ENCODE measurements at places on chromosomes 5 and 9. TPM values are rescaled to one million over a fixed set of nuclear protein-coding genes. Genes with fewer than 3 reads are reported as not detected.
A peak's percentile ranks its signal among the peaks of the same experiment; 100 is the strongest.

- no peak overlapping the region for H3K27ac ChIP-seq
- DNase-seq: no peak
- H3K27me3 ChIP-seq: no peaks in the 10 kb centered on the region
- no peak overlapping the region for H3K4me3 ChIP-seq
Observed at GRCh38 chr9:98993570-98993945, 49.9 kb downstream of the COL15A1 start.

- H3K27ac ChIP-seq: no peak overlapping the region
- no peak for DNase-seq
- no peaks in the 10 kb centered on the region for H3K4me1 ChIP-seq
- H3K27me3 ChIP-seq: no peaks in the 10 kb centered on the region
- no peaks in the 10 kb centered on the region for H3K36me3 ChIP-seq
Observed at GRCh38 chr5:96280946-96281393, 152.1 kb downstream of the PCSK1 start.

The BHMT gene
- total RNA-seq: not detected

The CBY3 gene
- 0.18 TPM for total RNA-seq

The PCDHB2 gene
- 51.5 TPM for total RNA-seq

DNA sequence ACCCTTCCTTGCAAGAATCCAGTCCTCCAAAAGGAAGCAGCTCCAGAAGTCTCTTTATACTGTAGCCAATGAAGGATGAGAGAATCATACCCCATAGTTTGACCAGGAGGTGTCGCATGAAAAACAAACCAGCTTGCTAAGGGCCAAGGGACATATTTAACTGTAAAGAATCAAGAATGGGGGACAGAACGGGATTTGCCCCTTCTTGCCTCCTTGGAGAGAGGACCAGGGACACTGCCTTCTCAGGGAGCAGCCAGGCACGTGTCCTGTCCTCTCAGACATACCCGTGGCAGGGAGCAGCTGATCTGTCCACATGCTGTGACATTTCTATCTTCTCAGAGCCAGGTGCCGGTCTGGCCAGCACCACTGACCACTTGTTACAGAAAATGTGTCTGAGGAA lies 11.7 kb downstream of the PRUNE2 start:
- H3K27ac ChIP-seq: no peak overlapping the region
- H3K4me3 ChIP-seq: no peak overlapping the region
- no peaks in the 10 kb centered on the region for H3K36me3 ChIP-seq
- no peak for DNase-seq
- peaks cover 2% of the 10 kb centered on the region for H3K27me3 ChIP-seq

The NEK6 gene
- 13.8 TPM for total RNA-seq

The NUTM2F gene
- total RNA-seq: not detected

The GNAQ gene
- 32.8 TPM for total RNA-seq

DNA sequence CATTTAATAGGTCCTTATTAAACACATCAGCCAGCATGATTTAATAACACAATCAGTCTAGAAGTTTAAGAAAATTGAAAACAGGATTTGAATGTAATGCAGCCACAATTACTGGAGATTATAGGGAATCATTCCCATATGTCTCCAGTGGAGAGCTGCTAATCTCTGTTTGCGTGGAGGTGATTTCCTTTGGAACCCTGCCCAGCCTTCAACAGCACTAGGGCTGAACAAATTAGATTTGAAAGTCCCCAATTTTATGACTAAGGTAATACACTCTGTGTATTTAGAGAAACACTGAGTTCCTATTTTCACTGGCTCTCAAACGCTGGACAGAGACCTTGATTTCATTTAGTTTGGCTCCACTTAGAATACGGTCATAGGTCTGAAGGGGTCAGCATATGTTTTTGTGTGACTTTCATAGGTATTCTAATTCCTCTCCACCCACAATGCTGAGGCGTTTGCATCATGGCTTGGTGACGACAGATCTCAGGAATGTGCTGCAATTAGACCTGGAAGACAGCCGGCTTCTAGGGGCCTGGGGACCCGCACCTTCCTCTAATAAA lies 508.3 kb downstream of the EBF1 start:
- H3K27ac ChIP-seq: no peak overlapping the region
- H3K4me1 ChIP-seq: peaks cover 3% of the 10 kb centered on the region
- no peak overlapping the region for H3K4me3 ChIP-seq
- DNase-seq: peak; percentile 60

- DNase-seq: no peak
- H3K4me1 ChIP-seq: no peaks in the 10 kb centered on the region
- H3K36me3 ChIP-seq: no peaks in the 10 kb centered on the region
- no peaks in the 10 kb centered on the region for H3K27me3 ChIP-seq
- no peak overlapping the region for H3K4me3 ChIP-seq
Observed at GRCh38 chr9:76887951-76888350, 18.0 kb downstream of the PRUNE2 start.

DNA sequence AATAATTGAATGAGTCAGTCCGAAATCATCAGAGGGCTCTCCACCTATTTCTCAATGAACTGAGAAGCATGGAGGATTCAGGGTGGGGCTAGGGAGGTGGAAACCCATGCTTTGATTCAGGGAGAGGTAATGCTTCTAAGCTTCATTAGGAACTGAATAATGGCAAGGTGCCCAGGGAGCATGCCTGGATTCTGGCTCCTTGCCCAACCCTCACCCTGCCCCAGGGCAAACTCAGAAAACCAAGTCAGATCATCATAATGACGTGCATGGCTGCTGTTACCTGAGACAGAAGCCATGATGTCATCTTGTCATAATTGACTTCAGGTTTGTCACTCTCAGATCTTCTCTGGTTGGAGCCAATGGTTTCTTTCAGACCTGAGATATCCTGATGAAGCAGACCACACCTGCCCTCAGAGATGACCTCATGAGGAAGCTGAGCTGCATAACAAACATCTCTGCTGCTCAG lies 199.6 kb downstream of the SYK start:
- H3K27ac ChIP-seq: no peak overlapping the region
- no peaks in the 10 kb centered on the region for H3K27me3 ChIP-seq
- DNase-seq: peak; percentile 31
- no peak overlapping the region for H3K4me3 ChIP-seq

The LIFR gene
- 21.4 TPM for total RNA-seq

DNA sequence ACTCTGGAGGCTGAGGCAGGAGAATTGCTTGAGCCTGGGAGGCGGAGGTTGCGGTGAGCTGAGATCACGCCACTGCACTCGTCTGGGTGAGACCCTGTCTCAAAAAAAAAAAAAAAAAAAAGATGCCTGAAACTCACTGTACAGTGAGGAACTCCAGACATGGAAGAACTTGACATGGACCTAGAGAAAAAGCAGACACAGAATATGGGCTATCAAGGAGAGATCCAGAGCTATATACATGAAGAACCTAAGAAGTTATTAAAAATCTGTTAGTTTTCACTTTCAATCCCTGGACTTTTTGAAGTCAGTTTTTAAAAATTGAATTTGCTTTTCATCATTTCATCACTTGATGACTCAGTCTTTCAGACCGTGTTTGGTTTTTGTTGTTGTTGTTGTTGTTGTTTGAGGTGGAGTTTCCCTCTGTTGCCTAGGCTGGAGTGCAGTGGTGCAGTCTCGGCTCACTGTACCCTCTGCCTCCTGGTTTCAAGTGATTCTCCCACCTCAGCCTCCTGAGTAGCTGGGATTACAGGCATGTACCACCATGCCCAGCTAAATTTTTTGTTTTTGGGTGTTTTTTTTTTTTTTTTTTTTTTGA lies 20.3 kb downstream of the PAIP2 start:
- H3K4me1 ChIP-seq: no peaks in the 10 kb centered on the region
- no peak overlapping the region for H3K4me3 ChIP-seq
- DNase-seq: no peak
- peaks cover 31% of the 10 kb centered on the region for H3K36me3 ChIP-seq
- no peaks in the 10 kb centered on the region for H3K27me3 ChIP-seq

GRCh38 chr5:172492097-172492840 lies 37.9 kb upstream of the SH3PXD2B start:
- no peak overlapping the region for H3K27ac ChIP-seq
- no peaks in the 10 kb centered on the region for H3K36me3 ChIP-seq
- H3K27me3 ChIP-seq: no peaks in the 10 kb centered on the region
- H3K4me1 ChIP-seq: peaks cover 4% of the 10 kb centered on the region

DNA sequence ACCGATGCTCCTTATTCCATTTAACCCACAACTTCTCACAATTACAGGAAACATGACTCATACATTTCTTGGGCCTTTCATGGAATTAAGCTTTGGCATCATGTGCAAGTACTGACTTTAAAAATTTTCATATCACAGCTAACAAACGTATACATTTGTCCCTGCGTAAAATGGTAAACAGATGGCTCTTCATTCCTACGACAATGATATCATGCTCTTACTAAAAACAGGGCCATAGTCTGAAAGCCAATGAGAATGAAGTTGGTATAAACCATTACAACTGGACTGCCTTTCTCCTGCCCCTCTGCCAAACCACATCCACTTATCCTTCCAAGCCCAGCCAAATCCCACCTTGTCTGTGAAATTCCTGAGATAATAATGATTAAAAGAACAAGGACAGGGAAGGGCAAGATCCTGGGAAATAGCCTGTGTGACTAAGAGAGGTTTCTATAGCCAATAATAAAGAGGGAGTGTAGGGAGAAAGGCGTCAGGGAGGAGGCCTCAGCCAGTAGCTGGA lies 44.9 kb upstream of the ZNF366 start:
- H3K36me3 ChIP-seq: no peaks in the 10 kb centered on the region
- H3K4me3 ChIP-seq: no peak overlapping the region
- peaks cover 16% of the 10 kb centered on the region for H3K4me1 ChIP-seq
- H3K27ac ChIP-seq: no peak overlapping the region

DNA sequence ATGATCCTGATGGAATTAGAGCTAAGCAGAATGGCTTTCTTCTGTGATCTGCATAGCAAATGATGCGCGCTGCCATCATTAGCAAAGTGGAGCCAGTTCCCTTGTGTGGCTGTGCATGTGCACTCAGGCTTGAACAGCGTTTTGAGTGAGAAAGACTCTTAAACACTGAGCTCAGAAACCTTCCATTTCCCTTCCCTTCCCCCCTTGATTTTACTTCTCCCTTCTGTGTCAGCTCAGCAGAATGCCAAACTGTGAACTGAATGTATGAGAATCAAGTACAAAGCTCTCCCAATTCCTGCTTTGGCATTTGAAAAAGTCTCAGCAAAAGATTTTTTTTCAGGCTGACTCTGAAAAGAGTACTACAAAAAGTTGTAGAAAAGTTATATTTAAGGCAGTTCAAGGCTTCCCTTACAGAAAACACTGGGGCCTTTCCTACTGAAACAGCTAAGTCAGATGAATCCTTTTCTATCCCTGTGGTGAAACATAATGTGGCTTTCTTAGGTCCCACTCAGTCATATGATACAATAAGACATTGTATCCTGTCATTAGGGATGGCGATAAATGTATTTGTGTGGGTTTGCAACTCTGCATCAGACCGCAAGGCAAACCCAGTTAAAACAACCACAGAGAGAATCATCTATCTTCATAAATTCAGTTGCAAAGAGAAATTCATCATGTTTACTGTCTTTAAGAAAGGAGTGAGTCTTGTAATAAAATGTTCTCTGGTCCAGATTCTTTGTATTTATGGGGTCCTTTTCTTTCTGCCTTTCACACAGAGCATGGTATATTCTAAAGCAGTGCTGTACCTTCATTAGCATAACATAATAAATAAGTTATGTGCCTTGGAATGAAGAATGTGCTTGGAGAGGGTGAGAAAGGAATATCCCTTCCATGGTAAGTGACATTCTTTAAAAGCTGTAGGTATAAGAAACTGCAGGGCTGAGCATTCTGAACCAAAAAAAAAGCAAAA lies 222.6 kb downstream of the CAAP1 start:
- H3K27me3 ChIP-seq: peaks cover 18% of the 10 kb centered on the region
- H3K4me3 ChIP-seq: no peak overlapping the region
- DNase-seq: no peak

The GRM6 gene
- total RNA-seq: not detected

GRCh38 chr9:129161534-129161837 lies 16.6 kb downstream of the IER5L start:
- no peak overlapping the region for H3K27ac ChIP-seq
- no peak for DNase-seq
- H3K4me3 ChIP-seq: no peak overlapping the region
- no peaks in the 10 kb centered on the region for H3K4me1 ChIP-seq
- no peaks in the 10 kb centered on the region for H3K27me3 ChIP-seq
- H3K36me3 ChIP-seq: no peaks in the 10 kb centered on the region

The IRX2 gene
- total RNA-seq: 122 TPM

DNA sequence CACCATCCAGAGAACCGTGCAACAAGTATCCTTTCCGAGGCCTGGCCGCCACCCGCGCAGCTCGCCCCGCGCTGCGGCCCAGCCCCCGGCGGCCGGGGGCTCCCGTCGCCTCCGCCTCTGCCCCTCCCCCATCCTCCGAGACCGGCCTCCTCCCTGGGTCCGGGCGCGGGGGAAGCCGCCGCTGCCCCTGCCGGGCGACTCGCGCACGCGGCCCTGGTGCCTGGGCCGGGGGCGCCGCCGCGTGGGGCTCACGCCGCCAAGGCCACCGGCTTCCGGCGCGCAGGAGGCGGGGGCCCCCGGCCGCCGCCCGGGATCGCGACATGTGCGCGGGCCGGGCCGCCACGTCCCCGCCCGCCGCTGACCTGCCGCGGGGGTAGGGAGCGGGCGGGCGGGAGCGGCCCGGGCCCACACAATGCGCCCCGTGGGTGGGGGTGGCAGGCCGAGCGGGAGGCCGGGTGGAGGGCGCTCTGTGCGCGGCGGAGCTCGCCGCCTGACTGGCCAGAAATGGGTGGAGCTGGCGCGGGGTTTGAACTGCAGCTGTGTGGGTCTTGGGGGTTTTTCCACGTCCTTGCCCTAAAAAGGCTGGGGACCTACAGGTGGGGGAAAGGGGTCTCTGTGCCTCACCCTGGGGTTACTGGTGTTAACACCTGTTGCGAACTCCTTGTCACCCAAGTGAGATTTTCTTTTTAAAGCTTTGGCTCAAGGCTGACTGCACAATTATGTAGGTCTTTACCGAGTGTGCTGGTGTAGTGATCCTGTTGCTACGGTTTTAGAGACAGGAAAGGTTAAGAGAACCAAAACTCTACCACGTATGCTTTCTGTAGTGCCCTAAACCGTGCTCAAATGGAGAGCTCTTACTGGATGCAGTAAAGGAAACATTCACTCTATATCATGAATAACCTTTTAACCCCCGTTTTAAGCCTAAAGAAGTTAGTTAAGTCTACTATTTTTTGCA lies 32.3 kb downstream of the TNPO1 start:
- H3K36me3 ChIP-seq: no peaks in the 10 kb centered on the region
- H3K4me3 ChIP-seq: peak overlapping the region; percentile 66
- no peaks in the 10 kb centered on the region for H3K27me3 ChIP-seq
- H3K27ac ChIP-seq: peak overlapping the region; percentile 94

GRCh38 chr9:90894986-90895687 lies 93.5 kb downstream of the SYK start:
- DNase-seq: no peak
- no peaks in the 10 kb centered on the region for H3K4me1 ChIP-seq
- no peak overlapping the region for H3K27ac ChIP-seq
- no peaks in the 10 kb centered on the region for H3K27me3 ChIP-seq
- no peaks in the 10 kb centered on the region for H3K36me3 ChIP-seq
